ENCODE measurements at places on chromosomes 1 and 21.

DNA sequence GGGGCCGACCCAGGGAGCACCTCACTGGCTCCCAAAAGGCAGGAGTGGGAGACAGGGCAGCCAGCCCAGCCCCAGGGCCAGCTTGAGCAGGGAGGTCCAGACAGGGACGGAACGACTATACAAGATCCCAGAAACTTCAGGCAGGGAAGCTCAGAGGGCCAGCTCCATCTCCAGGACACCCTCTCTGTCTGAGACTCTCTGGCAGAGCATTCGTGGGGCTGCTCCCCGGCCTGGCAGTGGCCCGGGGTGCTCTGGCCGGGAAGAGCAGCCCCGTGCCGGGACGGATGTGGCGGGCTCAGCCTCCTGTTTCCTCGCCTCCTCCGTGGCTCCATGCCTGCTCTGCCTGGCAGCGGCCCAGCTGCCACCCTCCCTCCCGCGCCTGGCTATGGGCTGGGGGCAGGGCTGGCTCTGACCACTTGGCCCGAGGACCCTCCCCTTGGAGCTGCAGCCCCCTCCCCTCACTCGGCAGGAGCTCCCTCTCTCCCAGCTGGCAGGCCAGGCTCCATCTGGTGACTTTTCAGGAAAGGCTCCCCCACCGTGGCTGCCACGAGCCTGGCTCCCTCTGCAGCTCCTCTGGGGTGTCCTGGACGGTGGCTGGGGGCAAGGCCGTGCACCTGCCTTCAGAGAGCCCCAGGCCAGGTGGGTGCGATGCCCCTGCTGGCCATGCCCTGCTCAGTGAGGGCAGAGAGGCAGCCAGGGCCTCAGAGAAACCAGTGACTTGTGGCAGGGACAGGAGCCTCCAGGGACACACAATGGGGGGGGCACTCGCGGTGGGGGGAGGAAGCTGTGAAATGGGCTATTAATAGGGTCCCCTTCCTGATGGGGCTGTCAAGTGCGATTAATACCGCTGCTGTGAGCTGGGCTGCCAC lies 5.6 kb upstream of the PLCH2 start:
- DNase-seq = no peak

- DNase-seq = no peak
Observed at GRCh38 chr1:186574926-186575325, 105.3 kb downstream of the PTGS2 start.

DNA sequence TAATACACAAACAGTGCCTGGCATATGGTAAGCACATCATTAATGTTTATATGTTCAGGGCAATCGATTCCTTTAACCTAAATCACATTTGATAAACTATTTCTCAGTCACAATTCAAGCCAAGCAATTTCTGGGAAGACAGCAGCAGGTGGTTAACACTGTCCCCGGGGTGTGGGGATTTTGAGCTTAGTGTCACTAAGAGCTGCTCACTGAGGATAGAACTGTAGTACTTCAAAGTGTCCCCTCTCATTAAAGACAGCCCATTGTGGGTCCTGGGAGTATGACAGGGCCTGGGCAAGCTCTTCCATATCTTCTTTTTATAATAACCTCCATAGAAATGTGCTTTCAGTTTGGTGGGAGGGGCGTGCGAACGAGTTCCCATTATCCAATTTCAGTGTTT lies 8.4 kb upstream of the GALNT2 start:
- no peak for DNase-seq

DNA sequence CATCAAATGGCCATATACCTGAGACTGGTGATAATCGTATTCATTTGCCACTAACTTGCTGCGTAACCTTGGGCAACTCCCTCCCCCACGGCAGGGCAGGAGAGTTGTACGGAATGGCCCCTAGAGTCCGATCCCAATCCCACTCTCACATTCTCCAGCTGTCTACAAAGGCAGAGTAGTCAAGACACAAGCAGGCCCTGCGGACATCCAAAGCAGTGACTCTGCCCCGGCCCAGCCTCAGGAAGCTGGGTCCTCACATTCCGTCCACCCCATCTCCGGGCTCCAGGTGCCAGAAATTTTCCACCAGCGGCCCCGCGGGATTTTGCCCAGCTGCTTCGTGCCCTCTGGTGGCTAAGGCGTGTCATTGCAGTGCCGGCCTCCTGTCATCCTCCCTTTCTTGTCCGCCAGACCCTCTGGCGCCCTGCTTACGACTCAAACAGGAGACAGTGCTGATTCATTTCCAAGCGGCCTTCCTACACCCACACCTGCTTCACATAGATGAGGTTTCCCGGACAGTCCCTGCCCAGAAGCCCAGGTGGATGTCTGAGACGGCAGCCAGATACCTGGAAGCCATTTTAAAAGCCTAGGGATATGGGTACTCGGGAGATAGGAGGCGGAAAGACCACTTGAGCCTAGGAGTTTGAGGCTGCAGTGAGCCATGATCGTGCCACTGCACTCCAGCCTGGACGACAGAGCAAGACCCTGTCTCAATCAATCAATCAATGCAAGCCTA lies 2.9 kb upstream of the S100A2 start:
- peak; percentile 67 for DNase-seq

GRCh38 chr1:210686841-210687240 lies 358.1 kb downstream of the HHAT start:
- DNase-seq = no peak

DNA sequence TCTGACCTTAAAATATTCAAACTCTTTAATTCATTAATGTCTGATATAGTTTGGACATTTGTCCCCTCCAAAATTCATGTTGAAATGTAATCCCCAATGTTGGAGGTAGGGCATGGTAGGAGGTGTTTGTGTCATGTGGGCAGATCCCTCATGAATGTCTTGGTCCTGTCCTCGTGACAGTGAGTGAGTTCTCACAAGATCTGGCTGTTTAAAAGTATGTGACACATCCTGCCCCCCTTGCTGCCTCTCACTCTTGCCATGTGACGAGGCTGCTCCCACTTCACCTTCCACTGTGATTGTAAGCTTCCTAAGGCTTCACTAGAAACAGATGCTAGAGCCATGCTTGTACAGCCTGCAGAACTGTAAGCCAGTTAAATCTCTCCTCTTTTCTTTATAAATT lies 21.3 kb upstream of the FBXO28 start:
- DNase-seq = no peak

GRCh38 chr1:238653693-238654321 lies 732.6 kb upstream of the CHRM3 start:
- no peak for DNase-seq

GRCh38 chr1:172622541-172622940 lies 36.4 kb upstream of the FASLG start:
- DNase-seq = no peak

GRCh38 chr1:65991694-65992093 lies 199.0 kb downstream of the PDE4B start:
- no peak for DNase-seq

GRCh38 chr1:57018119-57018518 lies 52.3 kb upstream of the C8B start:
- no peak for DNase-seq

DNA sequence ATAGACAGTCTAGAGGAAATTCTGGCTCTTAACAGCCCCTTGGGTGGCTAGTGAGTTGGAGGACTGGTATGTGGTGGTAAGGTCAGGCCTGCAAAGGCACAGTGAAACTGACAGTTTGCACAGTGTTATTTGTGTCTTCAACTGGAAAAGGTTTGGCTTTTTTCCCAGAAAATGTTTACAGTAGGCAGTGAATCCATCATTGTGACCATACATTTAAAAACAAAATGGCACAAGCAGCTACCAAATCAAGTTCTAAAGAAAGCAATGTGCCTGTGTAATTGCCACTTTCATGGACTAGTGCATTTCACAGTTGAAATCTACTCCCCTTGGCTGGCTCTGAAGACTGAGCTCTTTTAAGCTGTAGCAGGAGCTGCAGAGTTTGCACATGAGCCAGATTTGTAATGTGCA lies 24.8 kb downstream of the ATPAF1 start:
- no peak for DNase-seq

GRCh38 chr1:156652131-156652991 lies 10.4 kb downstream of the BCAN start:
- DNase-seq = no peak

Data from stimulated activated CD4-positive, alpha-beta T cell treated with anti-CD3 and anti-CD28 coated beads, Interleukin-1b, Interleukin-23, amount 100 ng/mL, for 1 hour (primary cell).